ENCODE measurements at places on chromosomes 16 and 17.
A peak's percentile ranks its signal among the peaks of the same experiment; 100 is the strongest.

DNA sequence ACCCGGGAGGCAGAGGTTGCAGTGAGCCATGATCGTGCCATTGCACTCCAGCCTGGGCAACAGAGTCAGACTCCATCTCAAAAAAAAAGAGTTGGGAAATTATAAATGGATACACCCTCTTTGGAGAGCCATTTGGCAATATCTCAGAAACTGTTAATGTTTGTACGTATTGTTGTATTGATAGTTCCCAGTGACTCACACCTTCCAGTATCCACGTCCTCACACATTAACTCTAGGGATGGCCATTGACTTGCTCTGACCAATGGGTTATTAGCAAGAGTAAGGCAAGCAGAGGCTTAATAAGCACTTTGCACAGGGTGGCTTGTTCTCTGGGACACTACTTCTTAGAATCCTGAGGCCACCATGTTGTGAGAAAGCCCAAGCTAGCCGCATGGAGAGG is 107.6 kb upstream of the LHX1 start:
- DNase-seq: no peak

- no peak for DNase-seq
Observed at GRCh38 chr17:82076018-82076784, 10.6 kb upstream of the DUS1L start.

- DNase-seq: no peak
Observed at GRCh38 chr17:35531160-35531559, 6.3 kb downstream of the SLFN12L start.

DNA sequence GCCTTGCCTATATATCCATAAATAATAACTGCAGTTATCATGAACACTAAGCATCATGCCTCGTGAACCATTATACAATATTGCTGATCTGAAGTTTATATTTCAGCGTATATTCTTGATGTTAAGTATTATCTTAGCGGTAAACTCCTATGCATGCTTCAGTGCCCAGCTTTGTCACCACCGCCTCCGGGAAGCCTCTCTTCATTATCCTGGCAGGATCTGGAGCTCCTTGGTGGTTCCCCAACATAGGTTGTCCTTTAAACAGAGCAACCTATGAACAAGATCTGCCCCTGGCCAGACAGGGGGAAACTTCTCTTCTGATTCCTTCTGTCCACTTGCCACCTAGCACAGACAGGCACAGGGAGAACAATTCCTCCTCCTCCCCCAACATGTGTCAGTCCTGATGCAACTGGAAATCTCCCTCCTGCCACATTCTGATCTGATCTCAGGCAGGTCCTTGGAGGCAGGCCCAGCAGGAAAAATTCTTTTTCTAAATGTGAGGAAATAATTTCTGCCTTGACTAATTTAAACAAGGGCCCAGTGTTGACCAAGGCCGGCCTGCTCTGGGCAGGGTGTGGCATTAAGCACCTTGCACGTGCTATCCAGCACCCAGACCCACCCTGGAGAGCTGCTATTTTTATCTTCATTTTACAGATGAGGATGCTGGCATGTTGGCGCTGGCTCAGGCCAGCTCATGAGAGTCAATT is 22.4 kb downstream of the SPNS2 start:
- no peak for DNase-seq

DNA sequence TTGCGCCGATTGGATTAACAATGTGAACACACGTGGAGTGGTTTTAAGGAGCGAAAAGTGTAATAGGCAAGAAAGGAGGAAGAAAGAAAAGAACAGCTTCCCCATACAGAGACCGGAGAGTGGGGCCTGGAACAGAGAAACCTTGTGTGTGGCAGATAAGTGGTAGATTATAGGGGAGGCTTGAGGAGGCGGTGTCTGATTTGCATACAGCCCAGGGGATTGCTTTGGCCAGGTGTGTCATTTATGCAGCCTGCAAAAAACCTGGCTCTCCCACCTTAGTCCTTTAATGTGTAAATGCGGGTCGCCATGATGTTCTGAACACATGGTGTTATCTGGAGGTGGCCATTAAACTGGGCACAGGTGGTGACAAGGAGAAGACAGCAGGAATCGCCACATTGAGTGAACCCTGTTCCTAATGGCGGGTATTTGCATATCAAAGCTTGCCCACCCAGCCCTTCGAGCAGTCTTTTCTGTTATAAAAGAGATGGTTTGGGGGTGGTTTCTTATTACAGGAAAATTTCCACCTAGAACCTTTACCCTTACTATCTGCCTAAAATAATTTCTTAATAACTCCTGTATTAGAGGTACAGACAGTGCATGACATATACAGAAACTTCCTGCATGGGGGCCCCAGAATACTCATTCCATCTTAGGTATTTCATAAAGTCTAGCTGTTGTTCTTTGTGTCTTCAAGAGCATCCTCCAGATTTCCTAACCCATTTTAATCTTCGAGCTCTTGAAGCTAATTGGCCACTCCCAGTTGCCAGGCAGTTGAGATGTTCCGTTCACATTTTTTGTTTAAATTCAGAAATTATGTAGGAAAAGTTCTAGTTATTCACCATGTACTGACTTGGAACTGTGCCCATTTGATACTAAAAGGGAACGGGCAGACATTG is 292.5 kb downstream of the RBFOX1 start:
- no peak for DNase-seq

- DNase-seq: peak; percentile 56
Observed at GRCh38 chr17:59406808-59407381, 75.4 kb downstream of the YPEL2 start.

DNA sequence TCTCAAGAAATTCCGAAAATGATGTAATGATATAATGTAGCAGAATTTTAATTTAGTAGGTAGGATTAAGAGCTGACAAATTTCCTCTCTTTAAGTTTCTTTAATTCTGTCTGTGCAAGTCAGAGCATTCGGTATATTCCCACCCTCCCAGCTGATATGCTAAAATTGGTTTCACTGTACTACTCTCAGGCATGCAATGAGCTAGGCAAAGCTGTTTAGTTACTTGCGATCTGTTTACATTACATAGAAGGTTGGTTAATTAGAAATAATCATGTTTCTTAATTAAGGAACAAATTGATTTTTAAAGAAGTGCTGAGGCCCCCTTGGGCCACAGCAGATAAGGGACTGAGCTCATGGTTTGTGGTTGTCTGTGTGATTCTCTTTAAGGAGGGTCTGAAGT is 432.8 kb upstream of the HSBP1 start:
- no peak for DNase-seq

DNA sequence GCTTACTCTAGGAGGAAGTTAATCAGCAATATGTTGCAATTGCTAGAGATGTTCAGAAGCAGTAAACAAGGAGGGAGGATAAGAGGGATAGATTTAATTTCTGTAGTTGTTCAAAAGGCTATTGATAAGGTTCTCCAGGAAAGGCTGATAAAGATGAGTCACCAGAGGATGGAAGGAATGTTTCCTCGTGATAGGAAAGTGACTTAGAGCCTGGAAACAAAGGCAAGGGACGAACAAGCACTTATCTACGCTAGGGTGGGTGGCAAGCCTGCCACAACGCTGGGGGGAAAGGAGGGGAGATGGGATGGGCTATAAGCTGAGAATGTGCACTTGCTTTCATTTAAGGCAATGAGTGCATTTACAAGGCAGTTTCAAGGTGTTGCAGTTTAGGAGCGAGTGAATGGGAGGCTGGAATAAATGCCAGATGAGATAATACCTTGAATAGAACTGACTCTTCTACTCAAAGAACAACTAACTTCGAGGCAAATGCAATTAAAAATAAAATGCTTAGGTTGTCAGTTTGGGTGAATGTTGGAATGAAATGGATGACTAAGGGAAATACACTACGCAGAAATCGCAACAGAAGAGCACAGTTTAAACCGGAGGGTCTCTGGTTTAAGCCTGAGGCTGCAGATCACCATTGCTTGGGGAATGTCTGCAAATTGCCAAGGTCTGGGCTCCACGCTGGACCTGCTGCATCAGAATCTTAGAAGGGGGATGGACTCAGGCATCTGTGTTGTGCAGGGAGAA is 76.0 kb upstream of the RBBP6 start:
- no peak for DNase-seq

DNA sequence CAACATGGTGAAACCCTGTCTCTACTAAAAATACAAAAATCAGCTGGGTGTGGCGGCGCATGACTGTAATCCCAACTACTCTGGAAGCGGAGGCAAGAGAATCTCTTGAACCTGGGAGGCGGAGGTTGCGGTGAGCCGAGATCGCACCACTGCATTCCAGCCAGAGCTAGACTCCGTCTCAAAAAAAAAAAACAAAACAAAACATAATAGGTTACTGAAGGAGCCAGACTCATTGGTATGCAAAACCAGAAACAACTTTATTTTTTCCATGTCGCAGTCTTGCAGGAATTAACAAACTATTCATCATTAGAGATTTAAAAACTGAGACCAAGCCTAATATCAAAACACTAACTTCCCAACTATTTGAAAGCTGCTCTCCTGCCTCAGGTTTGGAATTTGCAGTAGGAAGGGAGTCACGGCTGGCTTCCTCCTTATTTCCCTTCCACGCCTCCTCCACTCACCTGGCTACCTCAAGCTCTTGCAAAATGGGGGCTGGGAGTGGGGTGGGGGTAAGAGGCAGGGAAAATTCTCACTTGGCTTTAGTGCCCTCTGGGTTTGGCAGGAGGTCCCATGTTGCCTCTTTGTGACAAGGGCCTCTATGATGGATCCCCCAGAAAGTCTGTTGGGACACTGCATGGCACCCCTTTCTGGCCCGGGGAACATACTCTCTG is 34.1 kb upstream of the MYH10 start:
- DNase-seq: no peak

DNA sequence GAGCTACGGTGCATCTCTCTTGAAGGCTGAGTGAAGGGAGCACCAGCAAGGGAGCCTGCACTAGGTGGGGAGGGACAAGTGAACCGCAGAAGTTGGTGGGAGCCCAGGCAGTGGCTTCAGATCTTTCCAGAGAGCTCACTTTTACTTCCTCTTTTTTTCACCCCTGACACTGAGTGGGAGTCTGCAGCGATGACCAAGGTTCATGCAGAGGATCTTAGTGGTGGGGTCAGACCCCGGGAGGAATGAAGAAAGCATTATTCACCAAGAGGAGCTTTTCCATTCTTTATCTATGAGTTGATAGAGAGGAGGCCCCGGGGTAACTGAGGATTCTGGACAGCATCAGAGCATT is 3.0 kb upstream of the CCL2 start:
- no peak for DNase-seq

DNA sequence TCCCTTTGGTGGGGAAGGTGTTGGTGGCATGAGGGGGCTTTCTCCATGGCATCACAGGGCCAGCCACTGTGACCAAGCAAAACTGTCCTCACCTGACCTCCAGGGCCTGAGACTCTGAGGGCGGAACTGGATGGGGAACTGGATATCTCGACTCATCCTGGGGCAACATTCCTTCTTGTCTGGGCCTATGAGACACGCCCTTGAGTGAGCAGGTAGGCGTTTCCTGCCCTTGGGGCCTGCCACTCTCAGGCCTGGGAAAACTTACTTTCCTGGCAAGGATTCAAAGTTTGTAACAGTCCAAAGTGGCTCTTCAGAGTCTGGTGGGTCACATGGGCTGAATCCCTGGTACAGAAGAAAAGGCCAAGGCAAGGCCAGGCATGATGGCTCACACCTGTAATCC is 9.6 kb downstream of the MT1X start:
- no peak for DNase-seq

GRCh38 chr16:20023190-20023589 is 50.5 kb downstream of the GPR139 start:
- no peak for DNase-seq

- DNase-seq: no peak
Observed at GRCh38 chr16:73083271-73083670, 35.3 kb upstream of the ZFHX3 start.

DNA sequence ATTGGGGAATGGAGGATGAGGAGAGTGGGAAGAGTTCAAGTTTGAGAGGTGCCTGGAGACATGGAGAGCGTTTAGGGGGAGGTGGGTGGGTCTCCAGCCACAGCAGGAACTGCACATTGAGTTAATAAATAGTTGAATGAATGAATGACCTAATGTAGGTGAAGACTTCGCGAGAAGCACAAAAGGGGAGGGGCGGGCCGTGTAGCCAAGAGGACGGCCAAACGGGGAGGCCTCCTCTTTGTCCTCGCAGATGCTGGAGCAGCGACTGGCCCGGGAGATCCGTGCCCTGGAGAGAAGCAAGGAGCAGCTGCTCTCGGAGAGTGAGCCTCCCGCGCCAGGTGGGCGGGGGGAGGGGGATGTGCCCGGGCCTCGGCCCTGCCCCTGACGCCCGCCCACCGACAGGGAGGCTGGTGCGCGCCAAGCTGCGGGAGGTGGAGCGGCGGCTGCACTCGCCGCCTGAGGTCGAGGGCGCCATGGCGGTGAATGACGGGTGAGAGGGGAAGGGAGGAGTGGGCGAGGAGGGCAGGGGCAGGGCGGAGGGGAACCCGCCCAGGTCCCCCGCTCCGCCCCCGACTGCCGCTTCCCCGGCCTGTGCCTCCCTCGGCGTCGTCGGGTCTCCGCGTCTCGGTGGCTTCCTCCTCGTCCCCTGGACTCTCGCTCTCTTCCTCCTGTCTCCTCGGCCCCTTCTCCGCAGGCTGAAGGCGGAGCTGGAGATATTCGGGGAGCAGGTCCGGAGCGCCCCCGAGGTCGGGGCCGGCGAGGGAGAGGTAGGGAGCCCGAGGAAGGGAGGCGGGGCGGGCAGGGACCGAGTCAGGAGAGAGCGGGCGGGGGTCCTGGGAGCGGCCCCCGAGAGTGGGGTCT is 12.9 kb downstream of the SYCE1L start:
- DNase-seq: peak; percentile 84

DNA sequence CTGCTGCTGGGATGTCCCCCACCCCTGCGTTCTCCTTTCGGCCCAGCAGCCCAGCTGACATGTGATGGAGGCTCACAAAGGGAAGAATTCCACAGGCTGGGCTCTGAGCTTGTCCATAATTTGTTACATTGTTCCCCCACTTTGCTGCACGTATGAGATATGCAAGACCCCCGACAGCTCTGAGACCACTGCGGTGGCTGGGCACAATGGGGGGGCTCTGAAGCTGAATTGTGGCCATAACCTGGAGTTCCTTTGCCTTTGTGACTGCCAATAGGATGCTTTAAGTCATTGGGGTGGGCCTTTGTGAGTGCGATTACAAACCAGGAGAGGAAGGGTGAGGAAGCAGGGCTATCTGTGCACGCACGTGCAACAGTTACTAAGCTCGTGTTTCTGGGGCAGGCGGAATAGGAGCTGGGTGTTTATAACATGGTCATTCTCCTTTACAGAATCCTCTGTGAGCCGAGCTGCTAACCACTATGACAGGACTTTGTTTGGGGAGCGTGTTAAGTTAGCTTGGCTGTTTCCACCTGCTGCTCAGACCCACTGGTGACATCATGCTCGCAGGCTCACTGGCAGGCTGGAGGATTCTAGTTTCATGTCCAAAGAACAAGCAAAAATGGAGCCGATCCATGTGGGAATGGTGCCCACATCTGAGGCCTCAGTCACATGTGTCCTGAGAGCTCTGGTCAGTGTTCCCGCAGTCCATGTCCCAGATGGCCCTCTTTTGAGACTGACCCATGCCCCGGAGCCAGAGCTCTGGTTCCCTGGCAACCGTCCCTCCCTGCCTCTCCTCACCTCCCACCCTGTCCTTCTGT is 208.3 kb upstream of the SALL1 start:
- peak; percentile 92 for DNase-seq

- DNase-seq: no peak
Observed at GRCh38 chr16:35749253-35750141, 2290.1 kb downstream of the TP53TG3F start.

GRCh38 chr17:46977750-46978488 is 1.1 kb downstream of the RPRML start:
- DNase-seq: no peak
